ENCODE measurements at places on chromosomes 7 and 10.

GRCh38 chr10:98173260-98173659 is 38.8 kb downstream of the R3HCC1L start:
- no peak for DNase-seq

DNA sequence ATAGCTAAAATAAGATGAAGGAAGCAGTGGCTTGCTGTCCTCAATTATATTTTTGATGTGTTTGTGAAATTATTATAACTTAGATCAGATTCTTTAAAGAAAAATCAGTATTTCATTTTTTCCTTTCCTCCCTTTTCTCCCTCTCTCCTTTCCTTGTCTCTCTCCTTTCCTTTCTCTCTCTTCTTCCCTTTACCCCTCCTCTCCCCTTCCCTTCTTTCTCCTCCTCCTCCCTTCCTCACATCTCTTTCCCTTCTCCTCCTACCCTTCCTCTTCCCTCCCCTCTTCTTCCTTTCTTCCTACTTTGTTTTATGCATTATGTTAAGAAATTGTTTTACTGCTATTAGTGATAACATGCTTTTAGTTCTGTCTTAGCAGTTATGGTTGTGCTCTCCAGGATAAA is 171.5 kb downstream of the ADK start:
- no peak for DNase-seq

- no peak for DNase-seq
Measured at GRCh38 chr10:126558881-126559280, 111.6 kb downstream of the C10orf90 start.

GRCh38 chr7:100492738-100493475 is 9.2 kb downstream of the NYAP1 start:
- no peak for DNase-seq

- no peak for DNase-seq
Measured at GRCh38 chr7:42606193-42606905, 305.5 kb downstream of the C7orf25 start.

DNA sequence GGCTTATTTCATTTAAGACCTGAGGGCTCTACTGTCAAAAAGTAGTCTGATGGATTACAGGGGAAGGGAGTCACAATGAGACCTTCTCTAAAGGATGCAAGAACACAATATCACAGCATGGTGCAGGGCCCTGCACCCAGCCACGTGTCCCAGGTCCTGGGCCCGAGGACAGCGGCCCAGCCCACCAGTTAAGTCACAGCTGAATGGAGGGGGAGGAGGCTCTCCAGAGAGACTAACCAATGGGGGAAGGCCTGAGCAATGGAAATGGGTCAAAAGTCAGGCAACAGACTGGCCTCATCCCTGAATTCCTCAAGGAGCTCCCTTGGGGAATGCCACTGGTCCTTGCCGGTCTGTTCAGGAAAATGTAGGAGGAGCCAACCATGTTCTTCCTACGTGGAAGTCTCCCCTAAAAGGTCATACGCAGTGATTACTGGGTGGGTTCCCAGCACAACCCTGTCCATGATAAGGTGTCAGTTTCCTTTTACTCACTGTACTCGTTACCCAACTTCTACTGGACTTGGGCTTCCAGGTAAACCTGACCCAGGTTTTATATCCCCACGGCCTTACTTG is 28.3 kb downstream of the CCDC3 start:
- DNase-seq, result no peak

GRCh38 chr10:95755511-95756004 is 405 bp upstream of the ENTPD1 start:
- DNase-seq, result no peak

GRCh38 chr10:97013568-97013967 is 172.2 kb downstream of the SLIT1 start:
- DNase-seq, result no peak

GRCh38 chr10:30036341-30036740 is 23.0 kb downstream of the JCAD start:
- no peak for DNase-seq

DNA sequence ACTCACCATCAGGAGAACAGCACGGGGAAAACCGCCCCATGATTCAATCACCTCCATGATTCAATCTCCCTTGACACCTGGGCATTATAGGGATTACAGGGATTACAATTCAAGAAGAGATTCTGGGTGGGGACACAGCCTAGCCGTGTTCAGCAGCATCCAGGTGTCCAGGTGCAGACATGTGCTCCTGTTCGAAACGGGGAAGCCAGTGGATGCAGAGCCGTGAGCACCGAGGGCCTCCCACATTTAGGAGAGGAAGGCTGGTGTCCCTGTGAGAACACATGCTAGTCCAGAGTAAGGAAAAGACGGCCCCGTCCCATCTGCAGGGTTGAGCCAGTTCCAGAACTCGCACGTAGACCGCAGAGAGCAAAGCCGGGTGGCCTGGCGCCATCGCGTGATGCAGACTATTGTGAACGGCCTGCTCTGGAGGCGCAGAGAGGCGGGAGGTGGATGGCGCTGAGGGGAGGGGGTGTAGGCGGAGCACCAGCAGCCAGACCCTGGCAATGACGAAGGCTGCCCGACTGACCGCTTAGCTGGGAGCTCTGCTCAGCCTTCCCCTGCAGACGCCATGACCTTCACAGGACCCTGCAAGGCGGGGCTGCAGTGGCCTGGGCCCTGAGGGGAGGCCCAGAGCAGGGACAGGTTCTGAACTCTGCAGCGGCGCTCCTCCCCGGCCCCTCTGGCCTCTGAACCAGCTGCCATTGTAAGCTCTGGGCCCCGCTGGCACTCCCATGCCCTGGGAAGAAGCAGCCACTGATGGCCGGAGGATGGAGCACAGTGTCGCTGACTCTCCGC is 141.6 kb upstream of the TCERG1L start:
- no peak for DNase-seq

- DNase-seq, result no peak
Measured at GRCh38 chr7:66542528-66543269, 86.0 kb upstream of the KCTD7 start.

DNA sequence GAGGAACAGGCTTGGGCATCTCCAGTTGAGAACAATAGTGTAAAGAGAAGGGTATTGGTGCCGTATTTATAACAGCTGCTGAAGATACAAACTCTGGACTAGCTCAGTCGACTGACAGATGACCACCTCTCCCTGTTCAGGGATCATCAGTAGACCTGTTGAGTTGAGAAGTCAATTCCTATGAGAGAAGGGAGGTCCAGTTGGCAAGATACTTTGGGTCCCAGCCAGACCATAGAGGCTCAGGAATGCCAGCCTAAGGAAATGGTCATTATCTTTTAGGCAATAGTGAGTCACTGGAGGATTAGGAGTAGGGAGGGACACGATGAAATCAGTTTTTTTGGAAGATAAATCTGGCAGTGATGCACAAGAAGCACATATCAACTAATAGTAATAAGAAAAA is 202.9 kb downstream of the TRIL start:
- DNase-seq, result no peak

- no peak for DNase-seq
Measured at GRCh38 chr10:16812676-16813075, 4.5 kb downstream of the RSU1 start.

- no peak for DNase-seq
Measured at GRCh38 chr7:151225948-151226510, 976 bp downstream of the ABCF2 start.

GRCh38 chr10:6171881-6172695 is 30.6 kb upstream of the PFKFB3 start:
- no peak for DNase-seq

DNA sequence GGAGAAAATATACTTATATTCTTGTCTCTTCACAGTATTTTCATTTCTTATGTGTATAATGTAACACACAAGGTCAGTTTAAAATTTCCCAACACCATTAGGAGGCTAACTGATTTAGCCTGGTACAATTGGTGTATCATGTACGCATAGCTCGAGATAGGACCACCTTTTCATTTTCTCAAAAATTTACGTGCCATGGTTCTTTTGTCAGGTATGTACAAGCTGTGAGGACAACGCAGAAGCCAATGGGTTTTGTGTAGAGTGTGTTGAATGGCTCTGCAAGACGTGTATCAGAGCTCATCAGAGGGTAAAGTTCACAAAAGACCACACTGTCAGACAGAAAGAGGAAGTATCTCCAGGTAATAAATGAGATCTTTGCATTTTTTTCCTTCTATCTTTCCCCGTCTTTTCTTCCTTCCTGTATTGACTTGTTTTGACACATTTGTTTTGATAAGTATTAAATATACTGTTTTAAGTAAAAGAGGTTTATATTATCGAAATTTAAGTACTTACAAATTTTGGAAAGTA is 55.0 kb downstream of the TRIM24 start:
- DNase-seq, result no peak

DNA sequence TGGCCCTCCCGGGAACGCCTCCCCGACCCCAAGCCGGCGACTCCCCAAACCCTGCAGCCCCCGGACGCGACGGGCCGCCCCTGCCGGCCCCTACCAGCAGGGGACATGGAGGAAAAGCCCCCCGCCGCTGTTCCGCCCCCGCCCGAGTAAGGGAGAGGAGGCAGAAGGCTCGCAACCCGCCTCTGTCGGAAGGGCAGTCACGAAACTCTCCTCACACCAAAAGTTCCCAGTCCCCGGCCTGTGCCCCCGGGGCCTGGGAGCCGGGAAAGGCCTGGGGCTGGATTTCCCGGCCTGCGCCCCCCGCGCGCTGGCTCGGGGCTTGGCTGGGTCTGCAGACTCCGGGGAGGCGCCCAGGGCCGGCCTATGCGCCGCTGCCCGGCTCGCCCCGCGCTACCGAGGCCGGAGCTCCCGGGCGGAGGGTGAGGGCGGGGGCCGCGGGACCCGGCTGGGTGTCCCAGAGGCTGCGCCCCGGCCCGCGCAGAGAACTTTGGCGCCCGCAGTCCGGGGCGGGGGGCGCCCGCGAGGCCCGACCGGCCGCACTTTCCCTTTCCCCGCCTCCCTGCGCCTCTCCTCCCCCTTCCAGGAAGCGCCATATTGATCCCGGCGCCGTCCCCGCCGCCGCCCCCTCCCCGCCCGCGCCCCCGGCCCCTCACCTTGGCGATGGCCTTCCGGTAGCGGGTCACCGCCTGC is 728 bp downstream of the PARD3 start:
- DNase-seq, result peak; percentile 33

GRCh38 chr10:62996925-62997324 is 136.2 kb upstream of the NRBF2 start:
- DNase-seq, result no peak

- DNase-seq, result no peak
Measured at GRCh38 chr10:118957966-118958365, 71.5 kb upstream of the NANOS1 start.

GRCh38 chr7:138978541-138979184 is 2.5 kb downstream of the KIAA1549 start:
- DNase-seq, result no peak

DNA sequence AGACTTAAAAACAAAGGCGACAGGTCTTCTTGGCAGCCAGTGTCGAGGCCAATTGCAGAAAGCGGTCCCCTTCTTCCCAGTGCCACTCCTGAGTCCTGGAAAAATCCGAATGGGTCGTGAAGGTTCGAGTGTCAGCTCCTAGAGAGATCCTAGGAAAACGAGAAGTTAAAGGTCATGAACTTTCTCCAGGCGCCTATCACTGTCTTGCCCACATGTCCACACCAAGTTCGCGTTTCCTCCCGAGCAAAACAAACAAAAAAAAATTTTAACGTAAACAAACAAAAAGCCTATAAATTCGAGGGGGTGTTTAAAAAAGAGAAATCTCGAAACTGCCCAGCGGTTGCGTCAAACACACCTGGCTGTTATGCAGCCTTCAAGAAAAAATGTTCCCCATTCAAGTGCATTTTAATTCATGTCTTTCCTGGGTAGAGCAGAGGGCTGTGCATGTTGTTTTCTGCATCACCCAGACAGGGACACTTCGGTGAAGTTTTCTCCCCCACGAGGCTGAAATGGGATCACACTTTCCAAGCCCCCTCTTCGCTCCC is 1.5 kb downstream of the ARHGAP21 start:
- no peak for DNase-seq

- DNase-seq, result peak; percentile 10
Measured at GRCh38 chr7:158266817-158267741, 320.5 kb downstream of the PTPRN2 start.

DNA sequence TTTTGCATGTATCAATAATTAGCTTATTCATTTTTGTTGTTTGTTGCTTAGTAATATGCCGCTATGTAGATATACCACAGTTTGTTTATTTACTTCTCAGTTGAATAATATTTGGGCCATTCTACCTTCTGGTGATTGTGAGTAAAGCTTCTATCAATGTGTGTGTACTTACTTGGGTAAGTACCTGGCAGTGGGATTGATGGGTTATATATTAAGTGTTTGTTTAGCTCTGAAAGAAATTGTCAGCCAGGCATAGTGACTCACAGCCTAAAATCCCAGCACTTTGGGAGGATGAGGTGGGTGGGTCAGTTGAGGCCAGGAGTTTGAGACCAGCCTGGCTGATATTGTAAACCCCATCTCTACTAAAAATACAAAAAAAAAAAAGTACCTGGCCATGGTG is 975.7 kb upstream of the MBL2 start:
- no peak for DNase-seq

DNA sequence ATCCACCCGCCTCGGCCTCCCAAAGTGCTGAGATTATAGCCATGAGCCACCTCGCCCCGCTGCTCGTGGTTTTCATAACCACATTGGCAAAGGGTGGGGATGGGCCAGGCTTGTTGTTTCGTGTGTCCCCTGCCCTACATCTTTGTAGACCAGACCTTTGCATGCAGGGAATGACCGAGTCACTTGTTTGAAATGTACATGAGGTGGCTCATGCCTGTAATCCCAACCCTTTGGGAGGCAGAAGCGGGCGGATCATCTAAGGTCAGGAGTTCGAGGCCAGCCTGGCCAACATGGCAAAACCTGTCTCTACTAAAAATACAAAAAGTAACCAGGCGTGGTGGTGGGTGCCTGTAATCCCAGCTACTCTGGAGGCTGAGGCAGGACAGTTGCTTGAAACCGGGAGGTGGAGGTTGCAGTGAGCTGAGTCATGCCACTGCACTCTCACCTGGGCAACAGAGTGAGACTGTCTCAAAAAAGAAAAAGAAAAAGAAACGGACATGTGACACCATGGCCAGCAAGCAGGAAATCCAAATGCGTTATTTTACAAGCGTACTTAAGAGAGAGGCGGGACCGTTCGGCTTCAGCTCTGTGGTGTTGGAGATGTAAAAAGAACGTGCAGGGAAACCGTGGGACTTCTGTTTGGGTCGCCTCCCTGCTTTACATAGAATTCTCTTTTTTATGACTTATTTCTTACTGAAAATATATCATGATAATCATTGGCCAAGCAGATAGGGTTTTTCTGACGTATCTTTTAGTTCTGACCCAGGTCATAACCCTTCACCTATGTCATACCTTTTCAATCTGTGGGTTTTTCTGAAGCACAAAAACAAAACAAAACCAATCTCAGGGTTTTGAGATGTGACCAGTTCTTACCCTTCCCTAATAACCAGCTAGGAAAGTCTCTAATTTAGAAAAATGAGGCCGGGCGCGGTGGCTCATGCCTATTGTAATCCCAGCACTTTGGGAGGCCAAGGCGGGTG is 45.1 kb downstream of the WIPI2 start:
- no peak for DNase-seq

DNA sequence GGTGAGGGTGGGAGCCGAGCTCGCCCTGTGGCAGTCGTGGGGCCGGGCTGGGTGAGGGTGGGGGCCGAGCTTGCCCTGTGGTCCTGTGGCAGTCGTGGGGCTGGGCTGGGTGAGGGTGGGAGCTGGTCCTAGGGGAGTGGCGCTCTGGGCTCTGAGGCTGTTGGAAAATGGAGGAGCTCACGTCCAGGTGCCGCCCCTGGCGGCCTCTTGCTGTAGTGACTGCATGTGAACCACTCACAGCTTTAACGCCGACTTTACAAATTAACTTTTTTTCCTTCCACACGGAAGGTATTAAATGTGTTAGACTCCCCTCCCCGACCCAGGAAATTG is 312.6 kb downstream of the WDR37 start:
- no peak for DNase-seq

GRCh38 chr10:1467334-1468076 is 269.8 kb downstream of the ADARB2 start:
- no peak for DNase-seq

- DNase-seq, result no peak
Measured at GRCh38 chr7:117320523-117320922, 2.3 kb downstream of the WNT2 start.

GRCh38 chr7:12103948-12104347 is 107.1 kb upstream of the TMEM106B start:
- no peak for DNase-seq
